ENCODE measurements at places on chromosomes 7 and 10.

GRCh38 chr10:117967149-117967650 is 79.5 kb downstream of the RAB11FIP2 start:
- no peak for DNase-seq

DNA sequence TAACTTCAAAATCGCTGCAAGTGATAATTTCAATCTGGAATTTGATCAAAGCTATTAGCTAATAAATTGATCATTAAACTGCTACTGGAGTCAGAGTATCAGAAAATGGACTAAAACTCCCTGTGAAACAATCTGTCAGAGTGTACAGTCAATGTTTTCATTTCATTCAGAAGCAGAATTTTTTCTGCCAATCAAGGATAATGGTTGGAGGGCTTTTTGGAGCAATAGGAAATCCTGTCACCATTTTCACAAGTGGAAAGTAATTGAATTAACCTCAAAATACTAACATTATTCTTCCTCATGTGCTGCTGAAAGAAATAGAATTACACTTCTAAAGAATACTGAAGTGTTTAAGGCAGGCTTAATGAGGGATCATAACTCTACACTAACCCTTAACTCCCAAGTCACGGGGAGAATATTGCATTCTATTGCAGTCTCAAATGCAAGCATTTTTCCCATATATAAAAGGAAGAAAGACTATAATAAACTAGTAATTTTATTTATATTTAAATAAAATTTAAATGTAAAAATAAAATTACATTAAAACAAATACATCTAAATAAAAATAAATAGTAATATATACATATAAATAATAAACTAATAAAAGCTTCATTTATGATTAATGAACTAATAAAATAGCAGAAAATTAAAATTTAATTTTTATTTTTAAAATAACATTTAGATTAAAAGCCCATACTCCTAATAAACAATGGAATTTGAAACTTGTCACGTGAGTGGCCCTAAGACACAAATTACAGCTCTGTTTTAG is 67.1 kb downstream of the SEMA3E start:
- no peak for DNase-seq

- DNase-seq, result no peak
These were observed 22.0 kb upstream of the ABCB4 start for GRCh38 chr7:87497482-87497881.

GRCh38 chr10:1154531-1155295 is 98.5 kb downstream of the WDR37 start:
- DNase-seq, result no peak

DNA sequence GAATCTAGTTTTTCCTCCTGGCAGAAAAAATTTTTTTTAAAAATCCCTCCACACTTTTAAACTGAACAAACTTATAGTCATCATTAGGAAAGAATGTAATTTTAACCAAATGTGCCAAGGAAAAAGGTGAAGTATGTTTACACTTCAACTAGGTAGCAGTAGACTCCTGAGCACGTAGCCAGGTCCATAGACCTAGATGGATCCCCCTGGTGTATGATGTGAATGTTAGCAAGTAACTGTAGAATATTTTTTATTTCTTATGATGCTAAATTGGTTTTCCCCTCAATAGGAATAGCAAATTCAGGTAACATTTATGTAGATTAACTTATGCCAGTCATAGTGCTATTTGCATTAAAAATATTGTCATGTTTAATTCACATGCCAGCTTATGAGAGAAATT is 19.6 kb downstream of the CABCOCO1 start:
- no peak for DNase-seq

DNA sequence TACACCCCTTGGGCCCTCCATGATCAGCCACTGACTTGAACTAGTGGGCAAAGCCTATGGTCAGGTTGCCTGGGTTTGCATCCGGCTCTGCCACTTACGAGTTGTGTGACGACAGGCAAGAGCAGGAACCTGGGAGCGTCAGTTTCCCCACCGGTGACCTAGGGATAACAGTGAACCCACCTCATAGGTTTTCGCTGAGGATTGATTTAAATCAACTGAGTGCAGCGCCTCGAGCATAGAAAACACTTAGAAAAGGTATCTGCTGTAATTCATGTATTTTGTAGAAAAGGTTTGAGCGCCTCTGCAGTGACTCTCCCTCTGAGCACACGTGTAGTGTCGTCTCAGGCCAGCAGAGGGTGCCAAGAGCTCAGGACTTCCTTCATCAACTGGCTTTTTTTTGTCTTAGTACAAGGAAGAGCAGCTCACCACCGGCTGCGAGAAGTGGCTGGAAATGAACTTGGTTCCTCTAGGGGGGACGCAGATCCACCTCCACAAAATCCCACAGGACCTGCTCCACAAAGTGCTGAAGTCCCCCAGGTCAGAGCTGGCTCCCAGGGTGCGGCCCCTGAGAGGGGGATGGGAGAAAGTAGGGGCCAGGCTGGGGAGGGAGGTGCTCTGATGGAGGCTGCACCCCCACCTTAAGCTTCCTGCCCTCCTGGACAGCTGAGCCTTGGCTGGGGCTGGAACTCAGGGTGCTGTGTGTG is 27.7 kb downstream of the BTBD16 start:
- peak; percentile 71 for DNase-seq

DNA sequence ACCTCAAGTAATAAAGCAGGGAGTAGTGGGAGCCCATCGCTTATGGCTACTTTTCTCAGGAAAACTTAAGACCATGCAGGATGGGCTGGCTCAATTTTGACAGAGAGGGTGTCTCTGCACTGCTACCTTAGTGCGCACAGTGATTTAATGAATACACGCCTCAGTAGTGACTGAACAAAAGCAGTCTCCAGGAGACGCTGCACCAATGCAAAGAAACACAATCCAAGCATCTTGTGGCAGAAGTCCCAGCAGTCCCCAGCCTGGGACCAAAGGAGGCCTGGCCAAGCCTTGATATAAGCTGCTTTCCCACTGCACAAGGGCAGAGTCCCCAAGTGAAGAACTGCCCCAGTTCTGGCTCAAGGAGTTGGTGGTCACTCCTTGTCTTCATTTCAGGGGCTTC is 368.9 kb downstream of the KCNMA1 start:
- DNase-seq, result no peak

DNA sequence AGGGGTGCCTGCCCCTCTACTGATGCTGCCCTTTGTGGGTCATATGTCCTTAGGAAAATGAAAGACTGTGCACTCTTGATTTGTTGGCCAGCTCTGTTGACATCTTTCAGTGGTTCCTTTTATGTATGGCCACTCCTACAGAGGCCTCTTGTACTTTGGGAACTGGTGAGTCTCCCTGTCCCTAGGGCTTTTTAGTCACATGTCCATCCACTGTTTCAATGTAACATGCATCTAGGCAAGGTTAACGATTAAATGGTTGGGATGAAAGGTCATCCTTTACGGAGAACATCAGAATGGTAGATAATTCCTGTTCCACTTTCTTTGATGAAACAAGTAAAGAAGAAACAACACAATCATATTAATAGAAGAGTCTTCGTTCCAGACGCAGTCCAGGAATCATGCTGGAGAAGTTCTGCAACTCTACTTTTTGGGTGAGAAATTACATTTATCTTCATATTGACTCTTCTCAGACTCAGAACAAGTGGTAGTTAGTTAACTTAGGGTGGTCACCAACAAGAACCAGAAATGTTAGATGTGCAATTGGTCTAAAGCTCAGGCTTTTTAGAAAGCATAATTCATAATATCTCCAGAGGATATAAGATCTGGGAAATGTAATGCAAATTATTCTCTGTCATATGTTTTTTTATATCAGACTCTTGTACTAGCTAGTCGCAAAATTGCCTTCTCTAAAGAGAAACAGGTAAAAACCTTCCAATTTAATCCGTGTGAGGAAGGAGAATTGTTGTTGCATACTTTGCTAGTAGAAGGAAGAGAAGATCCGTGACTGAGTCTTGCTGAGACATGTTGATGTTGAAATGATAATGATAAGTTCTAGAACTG is at the start of gene ABCC2:
ABCC2 (plus strand) TSS at position 194 of the 840 bp plus-strand sequence; CDS start at position 399, 205 bp downstream.
- no peak for DNase-seq

GRCh38 chr10:124357561-124357885 is 61.2 kb downstream of the OAT start:
- no peak for DNase-seq

- peak; percentile 79 for DNase-seq
These were observed 3.4 kb downstream of the TACR2 start for GRCh38 chr10:69413221-69413865.

DNA sequence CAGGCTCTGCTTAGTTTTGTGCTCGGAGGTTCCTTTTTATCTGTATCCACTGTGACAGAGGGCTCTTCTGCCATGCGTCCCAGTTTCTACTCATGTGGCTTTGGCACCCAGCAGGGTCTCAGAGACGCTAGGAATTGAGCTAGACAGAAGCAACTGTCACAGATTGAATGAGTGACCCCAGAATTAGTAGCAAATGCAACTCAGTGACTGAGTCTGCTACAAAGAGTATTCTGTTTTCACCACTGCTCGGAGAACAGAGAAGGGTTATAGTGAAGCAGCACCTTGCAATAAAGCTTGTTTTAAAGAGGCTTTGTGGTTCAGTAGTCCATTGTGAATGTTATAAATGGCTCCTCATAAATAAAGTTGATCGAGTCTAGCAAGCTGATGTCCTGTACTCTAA is 113.2 kb downstream of the DNAH11 start:
- DNase-seq, result no peak

GRCh38 chr10:64508029-64508661 is 986.9 kb downstream of the REEP3 start:
- no peak for DNase-seq

GRCh38 chr10:34667177-34667576 is 147.9 kb downstream of the PARD3 start:
- DNase-seq, result no peak

- no peak for DNase-seq
These were observed 11.9 kb upstream of the LRRC72 start for GRCh38 chr7:16514729-16515128.

DNA sequence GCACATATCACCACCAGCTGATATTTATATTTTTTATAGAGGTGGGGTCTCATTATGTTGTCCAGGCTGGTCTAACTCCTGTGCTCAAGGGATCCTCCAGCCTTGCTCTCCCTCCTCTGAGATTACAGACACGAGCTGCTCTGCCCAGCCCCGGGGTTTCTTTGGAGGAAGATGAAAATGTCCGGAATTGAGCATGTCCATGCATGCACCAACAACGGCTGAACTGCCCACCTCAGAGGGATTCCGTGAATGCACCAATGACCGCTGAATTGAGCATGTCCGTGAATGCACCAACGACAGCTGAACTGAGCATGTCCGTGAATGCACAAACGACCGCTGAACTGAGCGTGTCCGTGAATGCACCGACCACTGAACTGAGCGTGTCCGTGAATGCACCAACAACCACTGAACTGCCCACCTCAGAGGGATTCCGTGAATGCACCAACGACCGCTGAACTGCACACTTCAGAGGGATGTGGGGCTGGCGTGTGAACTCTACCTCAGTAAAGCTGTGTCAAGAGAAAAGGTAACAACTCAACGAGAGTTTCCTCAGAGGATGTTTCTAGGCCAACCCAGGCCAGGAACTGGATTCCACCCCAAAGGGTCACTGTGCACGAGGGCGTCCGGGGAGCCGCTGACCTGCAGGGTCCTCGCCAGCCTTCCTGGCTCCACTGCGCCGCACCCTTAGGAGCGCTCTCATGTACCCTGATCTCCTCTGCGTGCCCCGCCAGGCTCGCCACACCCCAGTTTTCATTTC is 34.9 kb upstream of the INPP5A start:
- peak; percentile 25 for DNase-seq

- DNase-seq, result no peak
These were observed 316.2 kb downstream of the POM121L12 start for GRCh38 chr7:53351681-53352080.

- DNase-seq, result no peak
These were observed 182.8 kb downstream of the PKD1L1 start for GRCh38 chr7:47765373-47765979.

GRCh38 chr7:101608772-101609713 is 20.1 kb downstream of the MYL10 start:
- DNase-seq, result peak; percentile 68

DNA sequence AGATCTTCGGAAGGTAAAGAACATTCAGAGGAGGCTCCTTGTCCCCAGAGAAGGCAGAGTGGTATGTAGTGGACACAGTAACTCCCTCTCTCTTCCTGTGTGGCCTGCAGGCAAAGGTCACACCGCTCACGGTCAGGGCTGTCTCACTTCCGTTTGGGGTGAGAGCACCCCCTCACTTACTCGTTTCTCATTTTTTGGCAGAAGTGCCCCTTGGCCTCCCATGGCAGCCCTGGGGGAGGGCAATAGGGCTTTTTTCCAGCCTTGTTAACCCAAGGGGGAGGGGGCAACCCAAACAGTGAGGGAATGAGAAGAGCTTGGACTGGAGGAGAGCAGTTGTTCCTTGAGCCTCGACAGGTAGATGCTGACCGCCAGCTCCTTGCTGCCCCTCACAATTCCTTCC is 31.8 kb upstream of the SRGN start:
- DNase-seq, result no peak

GRCh38 chr10:31399631-31400030 is 80.6 kb downstream of the ZEB1 start:
- DNase-seq, result no peak

GRCh38 chr7:76359111-76359977 is 553 bp upstream of the YWHAG start:
- peak; percentile 99 for DNase-seq

DNA sequence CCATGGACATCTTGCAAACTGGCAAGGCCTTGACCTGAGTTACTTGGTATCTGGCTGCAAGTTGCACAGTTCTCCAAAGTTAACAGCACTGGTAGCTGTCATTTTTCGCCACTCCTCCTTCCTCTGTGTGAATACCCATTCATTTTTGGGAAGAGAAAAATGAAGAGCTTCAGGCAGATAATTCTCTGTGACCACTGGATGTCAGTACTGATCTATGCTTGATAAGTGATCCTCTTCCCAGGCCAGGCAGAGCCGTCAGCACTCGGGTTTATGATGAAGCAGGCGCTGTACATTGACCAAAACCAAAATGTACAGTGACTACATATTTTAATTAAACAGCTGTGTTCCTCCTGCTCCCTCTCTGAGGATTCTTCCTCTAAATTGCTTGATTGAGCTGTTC is 55.9 kb upstream of the PDZD8 start:
- no peak for DNase-seq

DNA sequence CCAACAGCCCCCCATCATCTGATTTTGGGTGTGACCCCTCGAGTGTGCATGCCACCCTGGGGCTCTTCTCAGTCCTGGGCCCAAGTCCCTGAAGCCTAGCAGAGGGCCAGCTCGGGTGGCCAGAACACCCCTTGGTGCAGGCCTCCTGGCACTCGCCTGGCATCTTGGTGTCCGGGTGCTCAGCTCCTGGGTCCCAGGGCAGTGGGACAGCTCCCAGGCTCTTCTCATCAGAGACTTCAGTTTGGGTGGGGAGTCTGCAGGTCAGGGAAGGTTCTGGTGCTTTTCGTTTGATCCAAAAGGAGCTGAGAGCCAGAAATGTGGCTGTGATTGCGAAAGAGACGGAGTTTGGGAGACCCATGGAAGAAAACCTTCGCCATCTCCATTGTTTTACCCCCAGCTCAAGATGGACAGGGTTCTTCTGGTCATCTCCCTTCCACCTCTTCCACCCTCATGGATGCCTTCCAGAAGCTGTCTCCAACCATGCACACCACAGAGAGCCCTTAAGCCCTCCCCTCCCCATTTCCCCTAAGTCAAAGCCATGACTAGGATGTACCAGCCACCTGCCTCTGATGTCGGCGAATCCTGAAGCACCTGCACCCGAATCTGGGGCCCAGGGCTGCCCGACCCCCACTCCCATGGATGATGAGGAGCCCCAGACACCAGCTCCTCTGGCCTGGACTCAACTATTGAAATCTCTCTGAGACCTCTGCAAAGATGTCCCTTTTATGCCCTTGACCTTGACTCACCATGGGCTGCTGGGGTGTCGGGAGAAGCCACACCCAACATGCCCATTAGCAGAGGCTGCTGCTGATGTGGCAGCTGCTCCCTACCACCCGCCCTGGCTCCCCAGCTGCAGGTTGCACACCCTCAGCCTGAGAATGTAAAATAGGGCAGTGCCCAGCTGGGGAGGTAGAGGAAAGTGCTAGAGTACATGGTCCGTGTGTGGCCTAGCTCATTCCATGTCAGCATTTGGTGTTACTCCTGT is 55.3 kb downstream of the ADCYAP1R1 start:
- no peak for DNase-seq
